Stimulated activated CD8-positive, alpha-beta memory T cell treated with anti-CD3 and anti-CD28 coated beads, Interleukin-15, amount 100 ng/mL, for 48 hours (primary cell): ENCODE measurements at places on chromosomes 16 and 17.
A peak's percentile ranks its signal among the peaks of the same experiment; 100 is the strongest.

DNA sequence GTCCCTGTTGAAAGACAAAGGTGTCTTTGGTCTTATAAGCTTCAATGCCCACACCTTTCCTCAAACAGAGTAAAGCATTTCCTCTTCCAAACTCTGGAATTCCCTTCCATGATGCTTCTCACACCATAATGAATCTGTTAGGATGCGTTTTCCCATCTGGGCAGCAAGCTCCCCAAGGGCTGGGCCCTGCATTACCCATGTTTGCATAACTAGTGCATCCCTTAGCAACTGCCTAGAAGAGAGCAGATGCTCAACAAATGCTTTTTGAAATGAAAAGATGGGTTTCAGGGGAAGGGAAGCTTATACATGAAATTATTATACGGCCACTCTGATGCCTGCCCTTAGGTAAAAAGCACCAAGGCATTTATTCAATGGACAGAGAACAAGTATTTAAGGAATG, 124.5 kb upstream of the CCL2 start:
- DNase-seq, result no peak

DNA sequence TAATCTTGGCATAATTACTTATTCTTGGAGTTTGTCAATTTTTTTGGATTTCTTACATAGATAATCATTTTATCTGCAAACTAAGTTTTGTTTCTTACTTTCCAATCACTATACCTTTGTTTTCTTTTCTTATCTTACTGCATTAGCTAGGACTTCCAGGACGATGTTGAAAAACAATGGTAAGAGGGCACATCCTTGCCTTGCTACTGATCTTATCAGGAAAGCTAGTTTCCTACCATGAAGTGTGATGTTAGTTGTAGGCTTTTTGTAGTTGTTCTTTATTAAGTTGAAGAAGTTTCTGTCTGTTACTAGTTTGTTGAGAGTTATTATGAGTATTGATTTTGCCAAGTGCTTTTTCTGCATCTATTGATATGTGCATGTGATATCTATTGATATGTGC, 31.0 kb downstream of the CDH13 start:
- no peak for DNase-seq

DNA sequence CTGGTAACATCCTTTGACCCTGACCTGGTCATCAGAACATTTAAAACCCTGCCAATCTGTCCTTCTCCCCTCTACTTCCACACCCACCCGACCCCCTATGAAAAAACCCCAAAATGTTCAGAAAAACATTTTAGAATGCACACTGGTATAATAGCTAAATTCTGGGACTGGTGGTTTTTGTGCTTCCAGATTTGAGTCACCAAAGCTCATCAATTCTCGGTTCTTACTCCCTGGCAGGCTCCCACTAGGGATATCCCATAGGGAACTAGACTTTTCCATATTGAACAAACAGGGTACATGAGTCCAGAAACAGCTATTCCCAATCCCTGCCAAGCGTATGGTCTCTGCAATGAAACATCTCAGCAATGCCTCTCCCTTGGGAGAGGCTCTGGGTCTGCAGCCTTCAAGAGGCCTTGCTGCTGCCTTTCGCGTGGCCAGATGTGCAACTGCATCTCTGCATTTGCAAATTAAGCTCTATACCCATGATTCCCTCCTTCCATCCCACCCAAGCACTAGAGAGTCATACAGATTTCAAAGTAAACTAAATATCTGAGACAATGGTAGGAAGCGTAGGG, 67.7 kb downstream of the SMG6 start:
- no peak for DNase-seq

- no peak for DNase-seq
Observed at GRCh38 chr17:63222655-63223054, 223.5 kb downstream of the CYB561 start.

- peak; percentile 68 for DNase-seq
Observed at GRCh38 chr17:35433075-35433894, 985 bp upstream of the SLFN12 start.

DNA sequence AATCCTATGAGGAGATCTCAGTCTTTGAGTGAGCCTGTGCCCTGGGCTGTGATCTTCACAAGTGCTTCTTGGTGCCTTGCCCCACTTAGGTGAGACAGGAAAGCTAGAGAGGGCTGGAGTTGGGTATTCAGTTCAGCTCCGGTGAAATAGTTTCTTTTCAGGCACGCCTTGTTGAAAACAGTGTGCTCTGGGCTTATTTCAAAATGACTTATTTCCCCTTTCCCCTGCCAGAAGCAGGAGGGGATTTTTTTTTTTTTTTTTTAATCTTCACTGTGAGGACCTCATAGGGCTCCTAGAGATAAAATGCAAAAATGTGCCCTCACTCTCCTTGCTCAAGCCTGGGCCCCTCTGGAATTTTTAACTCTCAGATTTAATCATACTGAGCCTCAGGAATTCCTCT, 27.2 kb downstream of the MOSMO start:
- no peak for DNase-seq

DNA sequence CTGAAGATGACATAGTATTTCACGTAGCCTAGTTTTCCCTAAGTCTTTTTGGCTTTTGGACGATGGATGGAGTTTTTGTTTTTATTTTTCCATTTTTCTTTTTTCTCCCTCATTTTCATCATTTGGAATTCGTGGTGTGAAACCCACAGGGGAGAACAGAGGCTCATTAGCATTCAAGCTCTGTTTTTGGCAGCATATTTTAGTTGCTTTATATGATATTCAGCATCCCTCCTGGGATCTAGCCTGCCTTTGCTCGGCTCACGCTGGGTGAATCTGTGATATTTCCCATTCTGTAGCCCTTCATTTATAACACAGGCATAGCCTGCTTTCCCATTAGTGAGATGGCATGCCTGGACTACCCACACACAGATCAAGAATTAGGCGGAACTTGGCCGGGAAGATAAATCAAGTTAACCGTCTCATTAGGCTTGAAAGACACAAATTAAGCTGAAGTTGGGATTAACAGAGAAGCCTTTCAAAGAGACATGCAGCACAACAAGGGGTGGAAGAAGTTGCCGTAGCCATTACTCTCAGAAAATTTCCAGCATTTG, 20.1 kb upstream of the CLEC19A start:
- DNase-seq, result no peak

DNA sequence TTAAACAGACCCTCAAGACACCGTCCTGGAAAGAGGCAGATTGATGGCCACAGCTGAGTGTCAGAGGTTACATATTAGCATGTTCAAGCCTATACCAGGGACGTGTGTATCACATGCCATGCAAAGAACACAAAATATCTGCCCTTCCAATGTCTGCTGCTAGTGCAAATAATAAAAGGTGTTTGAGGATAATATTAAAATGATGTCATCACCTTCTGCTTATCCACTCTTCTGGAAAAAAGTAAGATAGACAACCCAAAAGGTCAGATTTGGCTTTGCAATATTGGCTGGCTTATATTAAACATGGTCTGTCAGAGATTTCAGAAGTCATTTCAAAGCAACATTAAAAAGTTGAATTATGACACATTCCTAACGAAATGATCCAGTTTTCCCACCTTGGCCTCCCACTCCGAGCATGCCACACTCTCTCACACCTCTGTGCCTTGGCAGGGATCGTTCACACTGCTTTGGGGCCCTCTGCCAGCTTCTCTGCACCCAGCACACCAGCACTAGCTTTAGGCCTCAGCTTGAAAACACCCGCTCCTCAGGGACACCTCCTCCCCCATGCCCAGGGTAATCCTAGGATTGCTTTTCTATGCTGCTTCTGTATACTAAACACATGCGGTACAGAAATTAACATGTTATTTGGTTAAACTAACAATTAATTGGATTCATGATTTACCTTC, 248.2 kb downstream of the NTN1 start:
- no peak for DNase-seq

- no peak for DNase-seq
Observed at GRCh38 chr16:87196231-87196630, 121.0 kb downstream of the C16orf95 start.

DNA sequence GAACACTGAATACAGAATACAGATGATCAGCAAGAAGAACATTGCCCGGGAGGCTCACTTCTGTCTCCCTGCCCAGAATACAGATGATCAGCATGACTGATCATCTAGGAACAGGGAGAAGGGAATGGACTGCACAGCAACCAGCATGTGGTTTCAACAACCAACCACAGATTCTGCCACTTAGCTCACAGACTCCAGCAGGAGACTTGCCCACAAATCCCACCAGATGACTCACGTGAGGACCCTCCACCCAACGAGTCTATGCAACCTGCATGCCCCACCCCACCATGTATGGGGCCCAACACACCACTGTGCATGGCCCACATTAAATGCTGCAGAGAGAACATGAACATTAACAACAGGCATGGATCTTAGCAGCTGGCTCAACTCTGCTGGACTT, 36.1 kb upstream of the ALOX12 start:
- no peak for DNase-seq

- no peak for DNase-seq
Observed at GRCh38 chr16:19415918-19416317, 1.8 kb upstream of the TMC5 start.

- DNase-seq, result no peak
Observed at GRCh38 chr17:19250421-19251173, 13.4 kb downstream of the EPN2 start.

- no peak for DNase-seq
Observed at GRCh38 chr17:68221786-68222185, 26.1 kb upstream of the AMZ2 start.

DNA sequence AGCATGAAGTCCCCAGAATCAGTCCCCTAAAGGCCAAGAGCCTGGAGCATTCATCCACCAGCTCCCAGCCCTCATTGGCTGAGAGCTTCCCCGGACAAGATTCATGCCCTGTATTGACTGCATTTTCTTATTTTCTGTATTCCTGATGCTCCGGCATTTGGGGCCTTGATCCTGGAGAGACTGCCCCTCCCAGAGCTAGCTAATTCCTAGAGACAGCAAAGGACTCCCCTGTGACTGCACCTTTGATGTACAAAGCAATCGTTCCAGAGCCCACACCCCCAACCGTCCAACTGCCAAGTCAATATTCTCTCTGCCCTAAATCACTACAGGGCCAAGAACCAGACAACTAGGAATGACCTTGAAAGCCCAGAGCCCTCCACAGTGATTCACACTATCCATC, 93.4 kb upstream of the CDH5 start:
- DNase-seq, result no peak

- no peak for DNase-seq
Observed at GRCh38 chr16:79150151-79150550, 450.4 kb downstream of the MAF start.

GRCh38 chr17:81139428-81139827, 25.9 kb upstream of the PVALEF start:
- no peak for DNase-seq

GRCh38 chr17:39751637-39752036, 13.9 kb downstream of the GRB7 start:
- no peak for DNase-seq

- no peak for DNase-seq
Observed at GRCh38 chr17:63519116-63519881, 3.9 kb upstream of the KCNH6 start.

GRCh38 chr17:16997514-16998429, 25.9 kb upstream of the TNFRSF13B start:
- peak; percentile 67 for DNase-seq

DNA sequence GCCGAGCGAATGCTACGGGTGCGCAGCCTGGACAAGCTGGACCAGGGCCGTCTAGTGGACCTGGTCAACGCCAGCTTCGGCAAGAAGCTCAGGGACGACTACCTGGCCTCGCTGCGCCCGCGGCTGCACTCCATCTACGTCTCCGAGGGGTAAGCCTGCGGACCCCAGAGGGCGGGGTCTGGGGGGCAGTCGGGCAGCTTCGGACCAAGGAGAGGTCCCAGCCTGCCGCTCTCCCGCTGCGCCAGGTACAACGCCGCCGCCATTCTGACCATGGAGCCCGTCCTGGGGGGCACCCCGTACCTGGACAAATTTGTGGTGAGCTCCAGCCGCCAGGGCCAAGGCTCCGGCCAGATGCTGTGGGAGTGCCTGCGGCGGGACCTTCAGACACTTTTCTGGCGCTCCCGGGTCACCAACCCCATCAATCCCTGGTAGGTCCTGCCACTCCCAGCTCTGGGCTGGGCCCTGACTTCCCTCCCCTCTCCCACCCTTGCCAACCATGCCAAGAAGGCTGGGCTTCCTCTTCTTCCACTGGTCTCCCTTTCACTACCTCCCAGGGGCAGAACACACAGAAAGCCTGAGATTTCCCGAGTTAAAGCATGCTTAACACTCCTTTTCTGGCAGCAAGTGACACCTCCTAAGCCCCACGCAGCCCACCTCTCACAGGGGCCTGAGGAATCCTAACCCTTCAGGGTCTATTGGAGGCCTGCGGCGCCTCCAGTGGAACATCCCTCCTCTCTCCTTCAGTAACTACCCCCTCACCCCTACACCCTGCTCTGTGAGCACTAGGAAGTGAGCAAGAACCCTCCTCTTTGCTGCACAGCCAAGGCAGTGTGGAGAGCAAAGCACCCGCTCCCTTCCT, 3.2 kb downstream of the NAGS start:
- no peak for DNase-seq

GRCh38 chr16:48182979-48183537, 27.3 kb upstream of the ABCC12 start:
- no peak for DNase-seq

GRCh38 chr16:28318042-28318744, 25.9 kb downstream of the SBK1 start:
- no peak for DNase-seq

- DNase-seq, result no peak
Observed at GRCh38 chr17:53630638-53631037, 192.1 kb upstream of the KIF2B start.

GRCh38 chr16:24580665-24581064, 41.3 kb downstream of the RBBP6 start:
- DNase-seq, result no peak

DNA sequence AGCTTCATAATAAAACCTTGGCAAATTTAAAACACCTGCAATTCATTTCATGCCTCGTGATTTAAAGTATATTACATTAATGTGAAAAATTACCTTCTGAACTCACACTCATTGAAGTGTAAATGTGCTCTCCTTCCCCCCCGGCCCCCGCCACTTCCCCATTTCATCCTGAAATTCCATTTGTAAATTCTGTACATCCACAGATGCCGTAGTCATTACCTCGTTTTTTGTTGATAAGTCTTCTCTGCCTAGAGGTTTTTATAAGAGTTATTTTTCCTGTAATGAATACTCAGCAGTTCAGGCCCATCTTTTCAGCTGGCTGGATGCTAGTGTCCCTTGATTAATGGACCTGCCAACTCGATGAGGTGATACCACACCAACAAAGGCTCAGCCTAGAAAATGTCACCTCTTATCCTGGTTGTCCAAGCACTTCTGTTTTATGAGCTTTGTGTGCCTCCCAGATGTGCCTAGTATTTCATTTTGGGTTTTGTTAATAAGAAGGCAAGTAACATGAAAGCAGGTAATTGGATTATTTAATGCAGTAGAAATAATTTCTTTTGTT, 64.8 kb upstream of the KIFC3 start:
- no peak for DNase-seq

- no peak for DNase-seq
Observed at GRCh38 chr16:9666834-9667480, 515.3 kb downstream of the GRIN2A start.

DNA sequence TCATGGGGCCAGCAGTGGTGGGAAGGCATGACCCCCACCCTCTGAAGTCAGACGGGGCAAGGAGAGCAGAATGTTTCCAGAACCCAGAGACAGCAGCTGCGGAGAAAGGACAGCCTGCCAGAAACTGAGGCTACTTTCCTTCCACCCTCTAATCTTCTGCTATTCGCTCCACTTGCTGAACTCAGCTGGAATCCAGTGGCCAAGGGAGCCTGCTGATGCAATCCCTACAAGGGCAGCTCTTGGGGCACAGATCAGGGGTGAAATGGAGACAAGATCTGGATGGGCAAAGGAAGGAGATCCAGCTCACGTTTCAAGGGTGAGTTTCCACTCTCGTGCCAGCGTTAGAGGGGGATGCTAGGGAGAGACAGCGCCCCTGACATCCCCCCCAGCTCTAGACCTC, 479.1 kb downstream of the SLC39A11 start:
- DNase-seq, result no peak

GRCh38 chr17:65279456-65279855, 142.3 kb downstream of the RGS9 start:
- DNase-seq, result no peak
